ENCODE measurements at places on chromosomes 3 and 15.

GRCh38 chr15:99662903-99663302, 70.3 kb downstream of the LYSMD4 start:
- DNase-seq, result no peak

GRCh38 chr3:173065543-173065981, 75.5 kb downstream of the SPATA16 start:
- DNase-seq, result no peak

DNA sequence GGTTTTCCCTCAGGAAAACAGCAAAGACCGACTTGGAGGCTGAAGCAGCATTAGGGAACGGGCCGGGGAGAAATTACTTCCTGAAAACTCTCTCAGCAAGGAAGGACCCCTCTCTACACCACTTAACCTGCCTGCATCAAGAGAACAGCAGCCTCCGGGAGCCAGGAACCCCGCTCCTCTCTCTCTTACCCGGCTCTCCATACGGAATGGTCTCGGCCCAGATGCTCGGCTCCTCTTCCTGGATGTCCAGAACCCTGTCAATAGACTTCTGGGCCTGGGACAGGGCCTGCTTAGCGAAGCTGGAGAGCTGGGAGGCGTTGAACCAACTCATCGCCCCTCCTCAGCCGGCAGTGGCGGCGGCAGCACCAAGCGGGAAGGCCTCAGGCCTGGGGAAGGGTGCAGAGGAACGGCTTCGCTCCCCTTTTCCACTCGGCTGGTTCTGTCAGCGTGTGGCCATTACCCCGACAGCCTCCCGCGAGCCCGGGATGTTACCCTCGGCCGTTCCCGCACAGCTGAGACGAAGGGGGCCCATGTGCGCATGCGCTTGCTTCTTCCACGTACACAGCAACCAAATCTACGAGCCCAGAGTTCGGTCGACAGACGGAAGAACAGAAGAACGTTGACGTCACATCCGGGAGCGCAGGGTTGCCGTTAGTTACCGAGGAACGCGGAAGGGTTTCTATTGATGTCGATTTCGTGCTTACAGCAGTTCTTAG, at the start of gene TMF1:
TSS of gene TMF1 (minus strand) at position 578 of the 716 bp plus-strand sequence. CDS start at position 331, 247 bp downstream.
- DNase-seq, result peak; percentile 98

DNA sequence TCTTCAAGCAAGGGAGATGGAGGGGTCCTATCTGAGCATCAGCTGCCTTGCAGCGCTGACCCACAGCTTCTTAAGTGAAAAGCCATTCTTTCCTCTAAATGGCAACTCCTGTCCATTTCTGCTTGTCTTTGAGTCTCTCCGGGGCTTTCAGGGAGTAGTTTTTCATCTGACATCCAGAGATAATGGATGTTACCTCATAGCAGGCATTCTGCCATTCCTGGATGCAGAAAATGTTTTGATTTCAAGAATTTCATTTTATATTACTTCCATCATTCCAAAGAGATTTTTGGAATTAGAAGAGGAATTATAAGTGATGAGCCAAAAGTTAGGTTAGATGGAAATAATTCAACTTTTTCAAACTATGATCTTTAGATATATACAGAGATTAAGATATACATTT, 44.9 kb upstream of the GABRG3 start:
- no peak for DNase-seq

DNA sequence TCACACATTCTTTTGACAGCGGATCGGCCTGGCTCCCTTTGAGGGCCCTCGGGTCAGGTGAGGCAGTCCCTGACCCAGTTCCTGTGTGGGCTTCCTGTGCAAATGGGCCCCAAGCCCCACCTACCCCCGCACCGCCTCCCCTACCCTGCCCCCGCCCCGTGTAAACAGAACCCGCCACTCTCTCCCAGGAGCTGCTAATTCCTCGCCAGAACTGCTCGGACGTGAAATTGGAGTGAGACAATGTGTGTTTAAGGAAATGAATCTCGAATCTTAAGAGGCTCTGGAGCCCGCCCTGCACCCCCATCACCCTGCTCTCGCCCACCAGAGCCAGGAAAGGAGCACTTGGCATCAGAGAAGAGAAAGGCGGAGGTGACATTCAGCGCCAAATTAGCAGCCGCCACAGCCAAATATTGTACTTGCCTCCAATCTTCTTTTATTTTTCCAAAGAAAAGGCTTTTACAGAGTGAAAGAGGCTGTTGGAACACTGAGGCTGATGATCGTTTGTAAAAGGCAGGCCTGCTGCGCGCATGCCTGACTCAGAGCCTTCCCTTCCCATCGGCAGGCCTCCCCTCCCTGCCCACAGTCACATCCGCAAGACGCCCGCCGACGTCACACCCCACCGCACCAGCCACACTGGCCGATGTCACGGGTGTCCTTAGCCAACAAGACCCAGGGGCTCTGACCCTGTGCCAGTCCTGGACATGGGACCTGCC, 53.1 kb downstream of the CACNA2D2 start:
- peak; percentile 85 for DNase-seq

DNA sequence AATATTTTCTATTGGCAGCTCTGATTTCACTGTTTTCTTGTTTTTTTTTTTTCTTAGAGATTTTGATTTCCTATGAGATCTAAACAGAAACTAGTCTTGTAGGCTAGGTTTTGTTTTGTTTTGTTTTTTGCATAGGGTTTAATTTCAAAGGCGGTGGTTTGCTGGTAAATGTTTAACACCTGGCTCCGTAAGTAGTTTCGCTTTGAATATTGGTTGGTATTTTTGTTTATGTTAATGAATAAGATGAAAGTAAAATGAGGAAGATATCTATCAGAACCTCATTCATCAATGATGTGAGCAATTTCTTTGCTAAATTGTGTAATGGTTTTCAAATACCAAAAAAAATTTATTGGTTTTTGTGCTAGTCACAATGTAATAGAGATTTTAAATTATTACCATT, 39.7 kb upstream of the TM4SF1 start:
- no peak for DNase-seq

- no peak for DNase-seq
Measured at GRCh38 chr15:101543026-101543390, 53.5 kb upstream of the PCSK6 start.

- DNase-seq, result no peak
Measured at GRCh38 chr15:97691799-97692198, 268.7 kb upstream of the ARRDC4 start.

DNA sequence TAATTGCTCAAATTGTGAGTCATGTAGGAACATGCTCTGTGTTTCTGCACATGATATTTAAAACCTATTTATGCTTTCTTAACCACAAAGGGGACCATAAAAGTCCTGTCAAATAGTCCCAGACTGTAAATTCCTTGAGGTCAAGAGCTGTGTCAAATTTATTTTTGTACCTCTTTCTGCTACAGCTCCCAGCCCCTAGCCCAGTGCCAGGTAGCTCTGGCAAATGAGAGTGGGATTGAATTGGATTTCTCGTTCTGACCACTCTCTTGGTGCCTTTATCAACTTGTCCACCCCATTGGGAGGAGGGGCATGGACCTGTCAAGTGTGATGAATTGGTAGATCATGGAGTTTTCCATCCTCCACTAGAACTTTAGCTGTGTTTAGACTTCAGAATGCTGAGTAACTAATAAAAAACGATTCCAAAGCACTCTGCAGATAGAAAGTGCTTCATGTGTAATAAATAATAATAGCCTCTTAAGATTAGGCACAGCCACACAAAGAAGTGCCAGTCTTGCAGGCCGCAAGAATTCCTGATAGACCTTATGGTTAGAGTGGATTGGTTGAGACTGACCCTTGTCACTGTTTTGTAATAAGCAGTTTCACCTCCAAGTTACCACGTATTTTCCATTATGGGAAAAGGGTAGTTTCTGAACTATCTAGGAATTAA, 120.4 kb downstream of the LPP start:
- no peak for DNase-seq

- DNase-seq, result peak; percentile 91
Measured at GRCh38 chr3:185942907-185943759, 5.3 kb upstream of the TRA2B start.

DNA sequence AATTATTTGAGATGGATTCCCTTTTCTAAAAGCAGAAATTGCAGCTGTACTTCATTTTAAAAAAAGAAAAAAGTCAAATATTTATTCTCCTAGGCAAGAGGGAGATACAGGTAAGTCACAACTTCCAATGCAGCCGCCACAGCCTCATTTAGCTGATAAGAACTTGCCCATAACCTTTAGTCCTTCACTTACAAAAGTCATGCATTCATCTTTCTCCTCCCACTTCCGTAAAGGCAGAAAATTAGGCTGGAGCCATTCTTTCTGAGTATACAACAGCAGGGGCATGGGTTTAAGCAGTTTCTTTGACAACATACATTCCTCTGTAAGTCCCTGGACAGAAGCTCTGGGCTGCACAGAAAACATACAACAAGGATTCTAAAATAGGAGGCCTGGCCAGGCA, 4.3 kb downstream of the SUCLG2 start:
- no peak for DNase-seq

DNA sequence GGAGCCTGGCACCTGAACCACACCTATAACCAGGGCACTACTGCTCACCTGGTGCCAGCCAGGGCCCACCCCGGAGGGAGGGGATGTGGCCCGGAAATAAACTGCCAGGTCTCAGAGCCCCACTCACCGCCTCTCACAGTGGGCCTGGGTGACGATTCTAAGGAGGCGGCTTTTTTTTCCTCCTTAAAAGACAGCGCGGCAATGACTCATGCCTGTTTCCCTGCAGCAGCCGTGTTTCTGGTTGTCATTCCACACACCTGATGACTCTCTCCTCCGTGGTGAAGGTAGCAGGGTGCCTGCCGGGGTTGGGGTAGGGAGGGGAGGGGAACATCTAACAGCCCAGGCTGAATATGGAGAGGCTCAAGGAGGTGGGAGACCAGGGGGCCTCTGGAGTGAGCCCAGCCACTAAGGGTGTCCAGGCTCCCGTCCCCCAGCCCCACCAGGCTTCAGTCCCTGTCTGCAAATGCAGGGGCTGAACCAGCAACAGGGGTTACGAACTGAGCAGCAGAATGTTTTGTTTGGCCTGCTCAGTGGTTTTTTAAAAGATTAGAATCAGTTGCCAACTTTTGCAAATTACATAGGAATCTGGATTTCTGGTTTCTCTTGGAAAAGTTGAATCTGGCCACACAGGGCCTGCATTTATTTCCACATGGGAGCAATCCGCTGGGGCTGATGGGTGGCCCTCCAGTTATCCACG, 127.3 kb upstream of the LINGO1 start:
- no peak for DNase-seq

- DNase-seq, result no peak
Measured at GRCh38 chr3:57298041-57298440, 5.6 kb upstream of the ASB14 start.

GRCh38 chr15:70430069-70430468, 332.4 kb upstream of the TLE3 start:
- DNase-seq, result no peak

DNA sequence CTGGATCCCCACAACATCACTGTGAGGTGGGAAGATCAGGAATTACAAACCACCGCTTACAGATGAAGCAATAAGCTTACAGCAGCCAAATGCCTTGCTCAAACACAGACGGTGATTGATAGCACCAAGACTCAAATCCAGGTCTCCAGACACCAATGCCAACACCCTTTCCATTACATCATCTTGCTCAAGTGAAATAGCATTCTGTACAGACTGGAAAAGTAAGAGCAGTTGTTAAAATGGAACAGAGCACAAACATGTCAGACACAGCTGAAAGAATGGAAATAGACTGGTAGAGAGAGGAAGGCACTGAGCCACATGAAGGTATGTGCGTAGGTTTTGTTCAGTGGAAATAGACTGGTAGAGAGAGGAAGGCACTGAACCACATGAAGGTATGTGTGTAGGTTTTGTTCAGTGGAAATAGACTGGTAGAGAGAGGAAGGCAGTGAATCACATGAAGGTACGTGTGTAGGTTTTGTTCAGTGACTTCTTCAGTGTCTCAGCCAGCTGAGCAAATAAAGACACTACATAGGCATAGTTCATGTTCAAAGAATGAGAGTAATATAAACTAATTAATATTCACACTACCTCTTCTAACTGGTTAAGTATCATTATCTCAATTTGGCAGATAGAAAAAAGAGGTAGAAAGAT, 15.6 kb downstream of the CLDN1 start:
- DNase-seq, result no peak

DNA sequence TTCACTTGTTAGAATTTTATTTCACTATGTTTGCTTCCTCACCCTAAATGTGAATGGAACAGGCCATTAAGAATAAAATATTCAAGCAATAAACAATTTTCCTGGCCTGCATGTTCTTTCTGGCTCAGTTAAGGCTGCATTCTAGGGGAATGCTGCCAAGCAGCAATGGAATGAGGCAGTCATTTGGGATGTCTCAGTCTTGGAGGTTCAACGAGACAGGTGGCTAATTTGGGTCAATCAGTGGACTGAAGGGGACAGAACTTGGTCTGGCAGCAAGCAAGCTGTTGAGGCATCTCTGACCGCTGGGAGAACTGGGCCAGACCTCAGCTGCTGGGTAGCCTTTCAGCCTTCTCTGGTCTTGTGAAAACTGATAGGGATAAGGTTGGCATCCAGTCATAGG, 241.6 kb downstream of the NLGN1 start:
- DNase-seq, result no peak

DNA sequence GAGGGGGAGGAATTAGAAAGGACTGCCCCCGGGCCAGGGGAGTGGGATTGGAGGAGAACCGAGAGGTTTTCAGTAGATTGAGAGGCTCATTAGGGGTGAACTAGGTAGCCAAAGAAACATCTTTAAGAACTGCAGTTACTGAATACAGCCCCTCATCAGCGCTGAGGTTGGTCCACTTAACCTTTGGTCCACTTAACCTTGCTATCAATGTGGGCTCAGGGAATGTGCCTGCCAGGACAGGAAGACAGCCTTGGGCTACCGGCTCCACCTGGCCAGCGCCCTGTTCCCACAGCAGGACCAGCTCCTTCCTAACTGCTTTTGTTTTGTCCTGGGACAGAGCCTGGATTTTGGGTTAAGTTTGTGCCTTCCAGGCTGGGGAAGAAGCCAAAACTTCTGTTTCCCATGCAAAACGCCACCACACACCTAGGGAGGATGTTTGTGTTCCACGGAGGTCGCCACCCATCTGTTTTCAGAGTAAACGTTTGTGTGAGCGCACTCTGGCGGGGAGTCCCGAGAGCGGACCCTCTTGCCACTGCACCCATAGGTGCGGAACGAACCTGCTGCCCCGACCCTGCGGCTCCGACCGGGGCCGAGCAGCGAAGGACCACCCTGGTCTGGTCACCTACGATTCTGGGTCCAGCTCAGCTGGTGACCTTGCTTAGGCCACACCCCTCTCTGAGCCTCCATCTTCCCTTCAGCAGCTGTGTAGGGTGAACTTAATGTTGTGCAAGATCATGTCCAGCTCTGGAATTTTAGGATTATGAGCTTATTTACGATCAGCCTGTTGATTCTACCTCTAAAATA, 107.4 kb downstream of the VGLL4 start:
- DNase-seq, result no peak

- DNase-seq, result peak; percentile 88
Measured at GRCh38 chr15:56243163-56244037, at the start of gene RFX7. TSS of gene RFX7 (minus strand) at chr15:56243879. CDS start at chr15:56243285, 594 bp downstream.

- DNase-seq, result no peak
Measured at GRCh38 chr3:108940568-108941263, 13.0 kb downstream of the GUCA1C start.

DNA sequence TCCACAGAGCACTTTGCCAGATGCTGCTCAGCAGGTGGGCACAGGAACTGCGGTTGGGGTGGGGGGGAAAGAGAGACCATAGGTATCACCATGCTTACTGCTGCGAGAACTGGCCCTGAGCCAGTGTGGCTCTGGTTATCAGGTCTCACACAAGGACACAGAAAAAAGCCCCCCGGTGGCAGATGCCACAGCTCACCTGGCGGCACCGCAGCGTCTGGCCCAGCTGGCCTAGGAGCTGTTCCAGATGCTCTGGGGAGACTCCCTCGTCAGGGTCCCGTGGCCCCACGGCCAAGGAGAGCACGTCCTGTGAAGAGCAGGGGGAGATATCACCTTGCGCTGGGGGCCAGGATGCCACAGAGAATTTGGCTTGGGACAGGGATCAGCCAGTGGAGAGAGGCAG, 10.8 kb downstream of the CDAN1 start:
- no peak for DNase-seq

- no peak for DNase-seq
Measured at GRCh38 chr3:112794622-112795172, 52.0 kb downstream of the CD200R1L start.
